ENCODE measurements at places on chromosomes 6 and 20.

GRCh38 chr20:49320460-49320859 lies 42.6 kb upstream of the ZNFX1 start:
- peak; percentile 59 for DNase-seq

GRCh38 chr20:47258745-47259695 lies 97.5 kb downstream of the ZMYND8 start:
- DNase-seq, result no peak

DNA sequence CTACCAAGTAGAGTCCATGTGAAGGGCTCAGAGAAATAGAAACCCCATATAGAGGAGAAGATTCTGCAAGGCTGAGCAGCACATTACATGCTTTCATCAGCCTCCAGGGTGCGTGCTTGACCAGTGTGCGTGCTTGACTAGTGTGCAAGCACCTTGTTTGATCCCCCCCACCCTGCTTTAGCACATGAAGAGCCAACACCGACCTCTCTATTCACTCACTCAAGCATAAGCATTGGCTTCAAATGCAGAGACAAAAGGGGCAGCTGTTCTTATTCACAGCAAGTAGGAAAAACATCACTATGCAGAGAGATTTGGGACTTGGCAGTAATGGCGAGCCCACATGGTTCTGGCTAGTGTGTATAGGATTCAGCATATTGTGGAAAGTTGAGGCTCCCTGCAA lies 278.7 kb upstream of the RNF217 start:
- no peak for DNase-seq

GRCh38 chr6:110363748-110364147 lies 5.6 kb upstream of the METTL24 start:
- DNase-seq, result no peak

GRCh38 chr20:37543828-37544227 lies 16.2 kb upstream of the BLCAP start:
- DNase-seq, result no peak

GRCh38 chr20:54207053-54207742 lies 689 bp upstream of the PFDN4 start:
- DNase-seq, result no peak

GRCh38 chr20:58028123-58028522 lies 200.3 kb downstream of the ANKRD60 start:
- DNase-seq, result no peak

DNA sequence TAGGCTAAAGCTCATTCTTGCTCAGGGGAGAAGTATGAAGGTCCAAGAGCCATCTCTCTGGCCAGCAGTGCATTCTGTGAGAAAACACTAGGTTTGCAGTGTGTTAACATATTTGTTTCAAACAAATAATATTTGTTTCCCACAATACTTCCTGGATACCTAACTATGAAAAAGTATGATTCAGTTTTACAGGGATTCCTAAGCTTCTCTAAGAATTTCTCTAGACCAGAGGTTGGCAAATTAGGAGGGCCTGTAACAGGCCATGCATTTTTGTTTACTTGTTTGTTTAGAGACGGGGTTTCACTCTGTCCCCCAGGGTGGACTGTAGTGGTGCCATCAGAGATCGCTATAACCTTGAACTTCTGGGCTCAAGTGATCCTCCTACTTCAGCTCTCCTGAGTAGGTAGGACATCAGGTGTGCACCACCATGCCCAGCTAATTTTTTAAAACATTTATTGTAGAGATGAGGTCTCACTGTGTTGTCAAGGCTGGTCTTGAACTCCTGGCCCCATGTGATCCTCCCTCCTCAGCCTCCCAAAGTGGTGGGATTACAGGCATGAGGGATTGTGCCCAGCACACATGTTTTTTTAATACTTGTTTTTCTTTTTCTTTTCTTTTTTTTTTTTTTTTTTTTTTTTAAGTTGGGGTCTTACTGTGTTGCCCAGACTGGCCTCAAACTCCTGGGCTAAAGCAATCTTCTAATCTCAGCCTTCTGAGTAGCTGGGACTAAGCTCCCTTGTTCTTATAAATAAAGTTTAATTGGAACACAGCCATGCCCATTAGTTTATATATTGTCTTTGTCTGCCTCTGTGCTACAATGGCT lies 71.7 kb downstream of the ADGRG6 start:
- no peak for DNase-seq

DNA sequence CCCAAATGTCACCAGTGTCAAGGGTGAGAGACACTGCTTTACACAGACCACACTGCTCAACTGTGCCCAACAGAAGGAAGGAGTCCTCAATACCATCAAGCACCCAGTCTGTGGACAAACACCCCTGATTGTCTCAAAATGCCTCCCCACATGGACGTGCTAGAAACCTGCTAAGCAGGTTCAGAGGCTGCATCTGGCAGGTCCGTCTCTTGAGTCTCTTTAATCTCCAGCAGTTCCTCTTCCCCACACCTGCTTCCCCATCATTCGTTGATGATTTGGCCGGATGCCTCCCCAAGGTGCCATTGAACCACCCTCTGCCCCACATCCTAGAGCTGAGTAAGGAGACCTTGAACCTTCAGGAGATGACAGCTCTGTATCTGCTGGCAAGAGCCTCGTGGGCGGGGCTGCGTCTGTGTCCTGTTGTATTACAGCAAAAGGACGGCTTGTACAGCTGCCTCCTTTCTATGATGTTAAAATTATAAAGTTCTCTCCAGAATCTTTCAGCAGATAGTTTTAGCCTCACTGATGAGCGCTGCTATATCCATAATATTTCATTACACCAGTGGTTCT lies 179.2 kb downstream of the PREX1 start:
- no peak for DNase-seq

DNA sequence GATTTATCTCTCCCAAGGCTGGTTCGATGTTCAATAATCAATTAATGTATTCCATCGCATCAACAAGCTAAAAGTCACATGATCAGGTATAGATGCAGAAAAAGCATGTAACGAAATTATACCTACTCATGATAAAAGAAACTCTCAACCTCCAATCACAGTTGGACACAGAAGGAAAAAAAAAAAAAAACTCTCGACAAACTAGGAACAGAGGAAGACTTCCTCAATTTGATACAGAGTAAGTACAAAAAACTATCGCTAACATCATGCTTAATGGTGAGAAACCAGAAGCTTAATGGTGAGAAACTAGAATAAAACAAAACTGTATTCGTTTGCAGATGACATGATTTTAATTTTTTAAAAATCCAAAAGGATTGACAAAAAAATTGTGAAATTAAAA lies 62.0 kb upstream of the SMIM29 start:
- no peak for DNase-seq

DNA sequence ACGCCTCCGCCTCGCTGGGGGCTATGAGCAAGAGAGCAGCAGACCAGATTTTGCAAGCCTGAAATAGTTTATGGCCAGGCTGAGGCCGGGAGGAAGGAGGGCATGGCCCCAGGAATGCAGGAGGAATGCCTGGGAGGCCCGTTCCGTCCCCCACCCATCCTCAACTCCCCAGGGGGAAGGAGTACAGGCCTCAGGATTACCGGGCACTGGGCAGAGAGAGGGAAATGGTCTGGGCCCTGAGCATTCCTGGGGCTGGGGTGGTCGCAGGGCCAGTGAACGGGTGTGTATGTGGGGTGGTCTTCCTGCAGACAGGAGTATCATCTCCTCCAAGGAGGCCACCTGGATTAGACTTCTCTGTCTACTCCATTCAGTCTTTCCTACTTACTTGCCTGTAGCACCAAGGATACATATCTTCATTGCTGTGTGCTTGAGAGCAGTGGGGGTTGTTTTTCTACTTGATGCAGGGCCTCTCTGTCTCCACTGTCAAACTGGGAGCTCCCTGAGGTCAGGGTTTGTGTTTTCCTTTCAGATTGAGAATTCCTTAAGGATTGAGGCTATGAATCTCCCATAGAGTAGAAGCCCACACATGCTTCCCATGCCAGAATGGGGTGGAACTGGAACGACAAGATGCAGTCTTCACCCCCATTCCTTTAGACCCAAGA lies 81.3 kb downstream of the VEGFA start:
- DNase-seq, result peak; percentile 62

GRCh38 chr20:17775600-17775999 lies 75.8 kb downstream of the BANF2 start:
- DNase-seq, result no peak

DNA sequence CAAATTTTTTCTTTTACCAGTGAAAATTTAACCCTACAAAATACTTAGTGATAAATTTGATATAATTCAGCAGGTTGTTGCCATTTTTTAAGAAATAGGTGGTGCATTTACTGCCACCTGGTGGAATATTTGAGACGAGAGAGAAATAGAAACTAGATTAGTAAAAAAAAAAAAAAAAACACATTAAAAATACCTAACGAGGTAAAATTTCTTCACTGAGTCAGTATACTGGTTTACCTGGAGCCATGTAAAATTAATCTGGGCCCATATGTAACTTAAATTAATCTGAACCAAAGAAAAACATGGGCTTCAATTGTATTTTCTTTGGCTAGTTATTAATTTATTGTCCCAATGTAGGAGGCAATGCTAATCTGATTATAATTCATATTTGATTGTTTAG lies 520.8 kb downstream of the EPM2A start:
- no peak for DNase-seq

DNA sequence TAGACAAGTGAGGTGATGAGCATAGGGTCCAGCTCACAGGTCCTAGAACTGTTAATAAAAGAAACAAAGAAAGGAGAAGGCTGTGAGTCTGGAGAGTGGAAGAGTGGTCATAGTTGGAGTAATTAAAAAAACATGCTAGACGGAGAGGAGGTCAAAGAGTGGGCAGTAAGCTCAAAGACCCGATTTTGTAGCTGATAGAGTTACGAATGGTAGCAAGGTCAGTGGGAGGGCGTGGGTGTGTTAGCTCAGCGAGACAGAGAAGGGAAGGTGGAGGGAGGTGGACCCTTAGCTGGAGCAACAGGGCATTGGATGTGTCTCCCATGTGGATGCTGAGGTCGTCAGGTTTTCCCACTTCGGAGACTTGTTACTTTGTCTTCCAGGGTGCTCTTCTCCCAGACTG lies 431.7 kb downstream of the CDH26 start:
- no peak for DNase-seq

- no peak for DNase-seq
Observed at GRCh38 chr6:143773506-143774150, 69.5 kb upstream of the LTV1 start.

DNA sequence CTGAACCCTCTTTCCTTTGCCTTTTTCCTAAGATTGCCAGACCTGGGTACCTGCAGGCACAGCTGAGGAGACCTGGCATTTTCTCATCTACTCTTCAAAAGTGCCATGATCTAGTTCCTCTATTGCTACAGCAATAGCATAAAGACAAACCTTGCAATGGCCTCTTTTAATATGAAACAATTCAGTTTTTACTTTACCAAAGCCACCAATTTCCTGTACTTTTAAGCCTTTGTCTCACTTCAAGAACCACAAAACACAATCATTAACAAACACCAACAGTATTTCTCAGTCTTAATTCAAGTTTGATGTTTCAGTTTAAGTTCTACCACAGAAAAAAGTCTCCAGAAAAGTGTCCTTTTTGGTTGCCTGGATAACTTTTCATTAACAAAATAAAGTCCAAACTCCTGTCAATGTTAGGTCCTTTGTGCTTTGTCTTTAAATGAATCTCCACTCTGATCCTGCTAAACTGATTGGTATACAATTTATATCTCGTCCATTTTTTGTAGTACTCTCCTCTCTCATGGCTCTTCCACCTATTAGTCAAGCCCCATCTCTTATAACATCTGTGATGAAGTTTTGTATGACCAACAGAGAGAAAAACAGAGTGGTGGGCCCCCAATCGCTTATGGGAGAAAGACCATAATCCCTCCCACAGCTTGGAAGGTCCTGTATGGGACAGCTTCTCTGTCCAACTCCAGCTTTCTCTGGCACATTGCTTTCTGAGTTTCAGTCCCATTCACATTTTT lies 50.5 kb upstream of the THEMIS start:
- DNase-seq, result no peak

GRCh38 chr20:14544688-14545087 lies 207.3 kb upstream of the FLRT3 start:
- DNase-seq, result no peak

DNA sequence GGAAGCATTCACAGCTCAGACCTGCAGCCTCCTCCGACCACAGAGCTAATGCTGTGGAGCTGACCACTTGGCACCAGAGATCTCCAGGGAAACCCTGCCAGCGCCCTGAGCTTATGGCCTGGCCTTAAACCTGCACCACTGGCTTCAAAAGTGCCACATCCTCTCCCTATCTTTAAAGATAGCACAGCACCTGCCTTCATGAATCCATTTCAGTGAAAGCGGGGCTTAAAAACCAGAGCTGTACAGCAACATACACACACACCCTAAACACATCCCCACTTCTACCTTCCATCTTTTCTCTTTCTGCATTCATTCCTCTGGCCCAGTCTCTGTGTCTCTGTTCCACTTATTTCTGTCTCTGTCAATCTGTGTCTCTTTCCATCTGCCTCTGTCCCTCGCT lies 59.8 kb upstream of the CCDC167 start:
- no peak for DNase-seq

GRCh38 chr20:32510120-32510600 lies 75.0 kb downstream of the NOL4L start:
- DNase-seq, result no peak

DNA sequence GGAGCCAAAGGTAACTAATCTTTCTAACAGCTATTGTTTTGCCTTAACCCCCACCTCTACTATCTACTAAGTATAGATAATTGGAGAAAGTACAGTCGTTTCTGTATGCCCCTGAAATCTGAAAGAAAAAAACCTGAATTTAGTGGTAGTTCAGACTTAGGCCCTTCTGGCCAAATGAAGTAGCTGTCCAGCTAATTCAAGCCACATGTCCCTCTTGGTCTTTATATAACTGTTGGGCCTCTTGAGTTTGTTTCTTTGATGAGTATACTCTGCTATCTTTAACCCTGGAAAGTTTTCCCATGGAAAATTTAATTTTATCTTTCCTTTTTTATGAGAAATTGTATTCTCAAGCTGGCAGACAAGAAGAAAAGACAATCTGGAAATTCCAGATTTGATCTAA lies 73.0 kb upstream of the FAM8A1 start:
- DNase-seq, result no peak

DNA sequence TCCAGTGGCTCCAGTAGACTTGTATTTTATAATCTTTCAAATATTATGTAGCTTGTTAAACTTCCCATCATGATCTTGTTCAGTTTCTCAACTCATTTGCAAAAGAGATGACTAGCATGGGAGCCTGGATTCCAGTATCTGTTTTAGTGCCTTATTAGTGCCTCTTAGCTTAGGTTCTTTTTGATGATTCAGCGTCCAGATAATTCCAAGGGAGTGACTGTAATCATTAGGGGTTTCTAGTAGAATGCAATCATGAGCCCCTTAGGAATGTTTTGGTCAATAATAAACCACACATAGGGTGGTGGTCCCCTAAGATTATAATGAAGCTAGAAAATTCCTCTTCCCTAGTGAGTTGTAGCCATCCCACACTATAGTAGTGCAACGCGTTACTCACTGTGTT lies 7.0 kb downstream of the CD2AP start:
- DNase-seq, result no peak

- no peak for DNase-seq
Observed at GRCh38 chr20:61976263-61976643, 89.4 kb downstream of the TAF4 start.

GRCh38 chr6:34414999-34415858 lies 10.6 kb downstream of the RPS10 start:
- DNase-seq, result no peak

DNA sequence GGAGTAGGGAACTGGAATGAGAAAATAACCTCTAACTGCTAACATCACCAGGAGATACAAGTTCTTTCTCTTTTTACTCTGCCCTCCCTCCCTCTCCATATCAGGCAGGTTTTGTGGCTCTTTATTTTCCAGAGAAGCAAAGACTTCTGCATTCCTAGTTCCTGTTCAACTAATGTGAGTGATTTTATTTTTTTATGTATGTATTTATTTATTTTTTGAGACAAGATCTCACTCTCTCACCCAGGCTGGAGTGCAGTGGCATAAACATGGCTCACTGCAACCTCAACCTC lies 6.0 kb upstream of the IER3 start:
- DNase-seq, result no peak

GRCh38 chr6:116267836-116268588 lies 11.7 kb downstream of the TSPYL1 start:
- DNase-seq, result no peak

All from H54 (cell line).